ENCODE measurements at places on chromosomes 5 and 9. TPM values are rescaled to one million over a fixed set of nuclear protein-coding genes. Genes with fewer than 3 reads are reported as not detected.

The KCNIP1 gene
- total RNA-seq, result 0.96 TPM

The SPATA31A3 gene
- not detected for total RNA-seq

The TRIM14 gene
- 11.2 TPM for total RNA-seq

The HAND1 gene
- not detected for total RNA-seq

The SLC6A19 gene
- total RNA-seq, result not detected

The TPPP gene
- total RNA-seq, result 2.7 TPM

- no peak overlapping the region for H3K27ac ChIP-seq
- peaks cover 4% of the 10 kb centered on the region for H3K36me3 ChIP-seq
- no peaks in the 10 kb centered on the region for H3K27me3 ChIP-seq
Observed at GRCh38 chr5:101505891-101506570, 602.9 kb upstream of the ST8SIA4 start.

DNA sequence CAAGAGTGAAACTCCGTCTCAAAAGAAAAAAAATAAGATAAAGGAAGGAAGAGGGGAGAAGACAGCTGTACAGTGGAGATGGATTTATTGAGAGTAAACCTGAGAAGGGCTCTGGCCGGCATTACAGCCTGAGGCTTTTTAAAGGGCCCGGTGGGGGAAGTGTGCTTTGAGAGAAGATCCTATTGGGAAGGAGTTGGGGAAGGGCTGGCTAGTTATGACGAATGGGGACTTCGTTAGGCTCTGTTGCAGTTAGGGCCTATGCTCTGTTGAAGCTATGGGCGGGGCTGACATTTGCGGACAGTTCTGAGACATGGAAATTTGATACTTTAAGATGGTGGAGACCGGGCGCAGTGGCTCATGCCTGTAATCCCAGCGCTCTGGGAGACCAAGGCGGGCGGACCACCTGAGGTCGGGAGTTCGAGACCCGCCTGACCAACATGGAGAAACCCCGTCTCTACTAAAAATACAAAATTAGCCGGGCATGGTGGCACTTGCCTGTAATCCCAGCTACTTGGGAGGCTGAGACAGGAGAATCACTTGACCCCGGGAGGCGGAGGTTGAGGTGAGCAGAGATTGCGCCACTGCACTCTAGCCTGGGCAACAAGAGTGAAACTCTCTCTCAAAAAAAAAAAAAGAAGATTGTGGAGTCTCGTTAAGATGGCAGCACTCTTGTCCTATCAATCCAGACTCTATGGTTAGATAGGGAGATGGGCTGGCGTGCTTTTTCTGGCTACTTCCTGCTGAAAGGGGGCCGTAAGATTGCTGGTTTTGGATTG lies 33.2 kb downstream of the C9orf50 start:
- peaks cover 48% of the 10 kb centered on the region for H3K4me1 ChIP-seq
- no peak overlapping the region for H3K27ac ChIP-seq
- peak overlapping the region; percentile 26 for H3K4me3 ChIP-seq

DNA sequence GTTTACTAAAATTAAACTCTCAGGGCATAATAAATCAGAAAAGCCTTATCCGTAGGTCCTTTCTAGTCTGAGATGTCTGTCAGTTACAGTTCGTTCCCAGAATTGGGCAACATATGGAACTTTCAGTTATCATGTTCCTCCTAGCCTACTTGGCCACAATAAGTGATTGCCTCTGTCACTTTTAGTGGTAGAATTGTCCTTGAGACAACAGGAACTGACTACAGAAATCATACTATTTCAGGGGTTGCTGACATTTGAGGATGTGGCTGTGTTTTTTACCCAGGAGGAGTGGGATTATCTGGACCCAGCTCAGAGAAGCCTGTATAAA lies 956 bp downstream of the ZNF189 start:
- peaks cover 42% of the 10 kb centered on the region for H3K4me1 ChIP-seq
- no peak for DNase-seq
- no peaks in the 10 kb centered on the region for H3K27me3 ChIP-seq
- peak overlapping the region; percentile 100 for H3K27ac ChIP-seq

DNA sequence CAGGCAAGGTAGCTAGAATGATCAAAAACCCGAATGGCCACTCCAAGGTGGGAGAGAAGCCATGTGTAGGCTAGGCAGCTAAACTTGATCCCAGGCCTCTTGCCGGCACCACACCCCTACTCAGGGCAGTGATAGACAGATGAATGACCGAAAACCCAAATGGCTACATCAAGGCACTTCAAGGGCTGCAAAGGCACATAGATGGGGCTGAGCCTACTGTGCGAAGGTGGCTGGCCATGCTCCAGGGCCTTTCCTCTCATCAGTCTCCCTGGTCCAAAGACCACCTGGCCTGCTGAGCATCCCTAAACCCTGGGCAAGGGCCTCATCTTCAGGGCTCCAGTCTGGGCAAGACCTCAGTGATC lies 3.7 kb upstream of the TIFAB start:
- H3K27ac ChIP-seq, result no peak overlapping the region
- no peak overlapping the region for H3K4me3 ChIP-seq
- no peaks in the 10 kb centered on the region for H3K36me3 ChIP-seq
- H3K27me3 ChIP-seq, result peaks cover 65% of the 10 kb centered on the region

- no peak for DNase-seq
- no peaks in the 10 kb centered on the region for H3K36me3 ChIP-seq
- no peaks in the 10 kb centered on the region for H3K27me3 ChIP-seq
- H3K4me1 ChIP-seq, result peaks cover 8% of the 10 kb centered on the region
- no peak overlapping the region for H3K4me3 ChIP-seq
Observed at GRCh38 chr9:77472646-77473045, 175.5 kb downstream of the GNA14 start.

DNA sequence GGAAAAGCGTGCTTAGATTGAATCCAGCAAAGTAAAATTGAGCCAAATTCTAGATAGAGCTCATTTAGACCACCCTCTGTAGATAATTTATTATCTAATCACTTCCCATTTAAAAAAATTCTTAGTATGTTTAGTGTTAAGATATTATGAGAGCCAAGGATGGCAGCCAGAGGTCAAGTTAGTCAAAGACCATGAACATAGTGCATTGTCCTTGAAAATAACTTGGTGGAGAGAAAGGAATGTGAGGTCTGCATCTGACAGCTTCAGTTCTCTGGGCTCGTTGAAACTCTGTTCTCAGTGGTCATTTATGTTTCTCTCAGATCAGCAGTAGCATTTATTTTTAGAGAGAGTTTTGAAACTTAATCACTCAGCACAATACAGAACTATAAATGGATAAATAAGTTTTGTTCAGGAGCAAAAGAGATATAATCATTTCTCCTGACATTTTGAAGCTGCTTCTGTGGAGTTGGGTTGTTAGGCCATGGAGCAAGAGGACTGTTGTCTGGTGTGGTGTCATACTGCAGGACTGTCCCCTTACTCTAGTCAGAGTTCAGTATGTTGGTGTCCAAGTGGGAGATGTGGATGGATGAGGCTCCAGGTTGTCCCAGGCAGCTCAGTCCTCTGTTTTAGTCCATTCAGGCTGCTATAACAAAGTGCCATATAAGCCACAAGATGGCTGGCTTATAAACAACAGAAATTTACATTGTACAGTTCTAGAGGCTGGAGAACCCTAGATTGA lies 337.7 kb downstream of the FBXL7 start:
- no peak for DNase-seq
- H3K4me1 ChIP-seq, result peaks cover 12% of the 10 kb centered on the region
- H3K4me3 ChIP-seq, result no peak overlapping the region
- peaks cover 16% of the 10 kb centered on the region for H3K36me3 ChIP-seq

DNA sequence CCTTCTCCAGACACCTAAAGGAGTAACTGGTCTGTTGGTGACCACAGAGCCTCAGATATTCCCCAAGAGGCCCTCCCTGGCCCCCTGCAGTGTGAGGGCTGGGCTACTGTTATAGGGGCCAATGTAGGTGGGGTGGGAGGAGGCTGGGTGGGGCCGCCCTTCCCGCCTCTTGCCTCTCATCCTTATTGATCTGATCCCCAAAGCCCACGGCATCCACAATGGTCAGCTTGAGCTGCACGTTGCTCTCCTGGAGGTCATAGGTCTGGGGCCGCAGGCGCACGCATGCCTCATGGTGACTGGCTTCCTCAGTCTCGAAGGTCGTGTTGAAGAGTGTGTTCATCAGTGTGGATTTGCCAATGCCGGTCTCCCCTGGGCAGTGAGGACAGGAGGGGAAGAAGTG lies 13.0 kb downstream of the SEPTIN8 start:
- H3K4me1 ChIP-seq, result no peaks in the 10 kb centered on the region
- H3K4me3 ChIP-seq, result no peak overlapping the region
- no peak for DNase-seq
- no peaks in the 10 kb centered on the region for H3K27me3 ChIP-seq

DNA sequence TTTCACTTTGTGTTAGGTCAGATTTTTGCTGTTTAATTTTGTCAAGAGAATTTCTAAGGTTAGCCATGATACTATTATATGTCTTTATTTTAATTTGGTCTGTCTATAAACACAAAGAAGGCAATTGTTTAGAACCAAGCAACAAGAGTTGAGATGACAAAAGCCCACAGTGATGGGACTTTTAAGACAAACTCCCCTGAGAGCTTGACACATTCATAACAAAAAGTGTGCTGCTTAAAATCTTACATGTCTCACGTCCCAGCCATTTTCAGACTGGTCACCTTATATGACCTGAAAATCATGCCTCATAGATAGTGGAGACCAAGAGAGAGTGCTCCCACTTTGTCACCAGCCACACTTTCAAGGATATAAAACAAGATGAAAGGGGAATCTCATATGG lies 21.6 kb upstream of the NNT start:
- H3K36me3 ChIP-seq, result peaks cover 28% of the 10 kb centered on the region
- H3K27me3 ChIP-seq, result no peaks in the 10 kb centered on the region
- peaks cover 19% of the 10 kb centered on the region for H3K4me1 ChIP-seq
- DNase-seq, result no peak
- no peak overlapping the region for H3K4me3 ChIP-seq
- H3K27ac ChIP-seq, result no peak overlapping the region

DNA sequence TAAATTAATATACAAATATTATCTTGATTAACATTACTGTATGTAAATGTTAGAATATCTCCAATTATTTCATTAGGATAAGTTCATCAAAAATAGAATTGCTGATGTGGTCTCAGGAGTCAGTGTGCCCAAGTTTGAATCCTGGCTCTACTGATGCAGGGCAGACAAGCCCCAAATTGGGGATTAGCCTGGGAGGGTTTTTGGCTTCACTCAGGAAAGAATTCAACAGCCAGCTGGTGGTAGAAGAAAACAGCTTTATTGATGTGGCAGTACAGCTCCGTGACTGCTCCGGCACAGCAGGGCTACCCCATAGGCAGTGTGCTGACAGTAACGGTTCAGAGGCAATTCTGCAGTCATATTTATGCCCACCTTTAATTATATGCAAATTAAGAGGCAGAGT lies 32.5 kb downstream of the COL27A1 start:
- peaks cover 19% of the 10 kb centered on the region for H3K36me3 ChIP-seq
- no peak overlapping the region for H3K27ac ChIP-seq
- no peak for DNase-seq
- H3K4me1 ChIP-seq, result peaks cover 9% of the 10 kb centered on the region
- no peaks in the 10 kb centered on the region for H3K27me3 ChIP-seq

- no peak for DNase-seq
- no peak overlapping the region for H3K27ac ChIP-seq
- no peaks in the 10 kb centered on the region for H3K36me3 ChIP-seq
- peaks cover 5% of the 10 kb centered on the region for H3K4me1 ChIP-seq
- H3K4me3 ChIP-seq, result no peak overlapping the region
Observed at GRCh38 chr9:108049026-108049607, 559.5 kb upstream of the KLF4 start.

- H3K4me3 ChIP-seq, result no peak overlapping the region
- H3K27me3 ChIP-seq, result no peaks in the 10 kb centered on the region
- H3K36me3 ChIP-seq, result no peaks in the 10 kb centered on the region
- peaks cover 7% of the 10 kb centered on the region for H3K4me1 ChIP-seq
- H3K27ac ChIP-seq, result no peak overlapping the region
- no peak for DNase-seq
Observed at GRCh38 chr9:134553996-134554372, 87.6 kb upstream of the COL5A1 start.

- H3K36me3 ChIP-seq, result no peaks in the 10 kb centered on the region
- peaks cover 2% of the 10 kb centered on the region for H3K4me1 ChIP-seq
- DNase-seq, result no peak
- no peak overlapping the region for H3K4me3 ChIP-seq
Observed at GRCh38 chr5:64207978-64208377, 42.3 kb downstream of the RNF180 start.

GRCh38 chr5:128408622-128409021 lies 129.4 kb downstream of the FBN2 start:
- peaks cover 28% of the 10 kb centered on the region for H3K36me3 ChIP-seq
- no peak overlapping the region for H3K27ac ChIP-seq
- no peaks in the 10 kb centered on the region for H3K27me3 ChIP-seq
- DNase-seq, result no peak
- H3K4me3 ChIP-seq, result no peak overlapping the region

GRCh38 chr5:174827558-174827957 lies 103.2 kb downstream of the MSX2 start:
- DNase-seq, result no peak
- peaks cover 9% of the 10 kb centered on the region for H3K27me3 ChIP-seq
- no peaks in the 10 kb centered on the region for H3K4me1 ChIP-seq

- DNase-seq, result no peak
- H3K4me3 ChIP-seq, result no peak overlapping the region
- H3K27ac ChIP-seq, result no peak overlapping the region
- H3K4me1 ChIP-seq, result no peaks in the 10 kb centered on the region
- no peaks in the 10 kb centered on the region for H3K27me3 ChIP-seq
Observed at GRCh38 chr5:103774721-103775120, 212.1 kb upstream of the NUDT12 start.

DNA sequence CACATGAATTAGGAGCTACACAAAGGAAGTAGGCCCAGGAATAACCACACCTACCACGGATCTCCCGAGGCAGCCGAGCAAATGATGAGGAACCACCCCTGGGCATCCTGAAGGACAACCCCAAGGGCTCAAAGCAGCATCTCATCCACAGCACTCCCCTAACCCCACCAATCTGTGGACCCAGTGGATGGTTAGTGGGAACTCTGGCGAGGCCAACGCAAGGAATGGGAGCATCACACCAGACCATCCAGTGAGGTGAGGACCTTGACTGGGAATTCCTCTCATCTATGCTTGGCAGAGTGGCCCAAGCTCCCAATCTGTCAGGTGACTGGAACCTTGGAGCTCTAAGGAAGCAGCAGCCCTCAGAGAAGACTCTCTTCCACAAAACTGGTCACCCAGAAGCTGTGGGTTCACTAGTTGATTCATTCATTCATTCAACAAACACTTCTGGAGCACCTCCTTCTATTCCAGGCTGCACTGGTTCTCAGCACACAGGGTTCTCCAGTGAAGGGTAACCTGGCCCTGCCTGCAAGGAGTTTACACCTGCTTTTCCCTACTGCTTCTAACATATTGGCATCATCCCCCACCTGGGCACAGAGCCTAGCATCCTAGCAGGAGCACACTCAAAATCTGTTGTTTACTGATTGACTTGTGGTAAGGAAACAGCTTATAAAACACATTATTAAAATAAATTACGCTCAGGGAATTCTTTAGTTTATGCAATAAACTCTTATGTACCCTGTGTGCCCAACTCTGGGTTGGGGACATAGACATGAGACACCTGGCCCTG lies 4.9 kb downstream of the ACSL6 start:
- H3K4me1 ChIP-seq, result peaks cover 35% of the 10 kb centered on the region
- H3K27me3 ChIP-seq, result peaks cover 37% of the 10 kb centered on the region
- H3K4me3 ChIP-seq, result no peak overlapping the region

- DNase-seq, result no peak
- H3K27me3 ChIP-seq, result no peaks in the 10 kb centered on the region
- H3K4me1 ChIP-seq, result peaks cover 7% of the 10 kb centered on the region
- H3K4me3 ChIP-seq, result no peak overlapping the region
Observed at GRCh38 chr5:147168578-147169327, 66.1 kb upstream of the STK32A start.

GRCh38 chr9:2216591-2216990 lies 201.4 kb downstream of the SMARCA2 start:
- H3K4me3 ChIP-seq, result no peak overlapping the region
- no peak for DNase-seq
- no peak overlapping the region for H3K27ac ChIP-seq
- H3K4me1 ChIP-seq, result no peaks in the 10 kb centered on the region

Measured in neural crest cell (in vitro differentiated cells).